ENCODE measurements at places on chromosomes 4 and X.

GRCh38 chrX:68895778-68896177, 67.0 kb downstream of the EFNB1 start:
- DNase-seq, result no peak

GRCh38 chrX:114087543-114087942, 496.3 kb upstream of the HTR2C start:
- DNase-seq, result no peak

DNA sequence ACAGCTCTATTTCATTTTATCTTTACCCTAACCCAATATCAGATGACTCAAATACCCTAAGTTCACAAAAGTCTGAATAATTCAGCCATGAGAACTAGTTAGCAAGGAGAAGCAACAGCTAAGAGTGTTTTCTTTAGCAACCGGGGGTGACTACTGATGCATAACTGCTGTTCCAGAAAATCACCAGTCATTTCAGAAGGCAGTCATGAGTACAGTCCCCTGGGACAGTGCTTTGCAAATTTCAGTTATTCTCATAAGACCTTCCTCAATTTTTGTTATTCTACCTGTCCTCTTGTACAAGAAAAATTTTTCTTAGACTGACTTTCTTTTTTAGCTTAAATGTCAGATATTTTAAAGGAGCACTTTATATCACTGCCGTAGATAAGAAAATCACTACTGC, 16.4 kb downstream of the BANK1 start:
- no peak for DNase-seq

DNA sequence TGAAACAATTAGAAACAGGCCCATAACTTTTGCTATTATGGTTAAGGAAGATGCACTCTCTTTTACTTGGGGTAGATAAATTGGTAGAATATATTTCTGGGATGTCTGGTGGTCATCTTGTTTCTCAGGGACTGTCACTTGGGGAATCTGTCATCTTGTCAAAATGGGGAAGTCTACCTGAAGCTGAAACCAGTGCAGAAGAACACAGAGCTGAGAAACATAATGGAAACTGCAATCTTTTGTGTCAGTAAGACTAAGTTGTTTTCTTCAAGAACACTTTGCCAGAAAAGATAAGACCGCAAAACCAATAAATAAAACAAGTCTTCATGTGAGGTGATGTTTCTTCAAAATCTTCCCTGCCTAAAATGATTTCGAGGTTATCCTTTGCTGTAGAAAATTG, 92.0 kb downstream of the NAA11 start:
- DNase-seq, result no peak

- no peak for DNase-seq
Observed at GRCh38 chrX:151984328-151984727, 9.9 kb upstream of the GABRE start.
